Daoy (cell line): ENCODE measurements at places on chromosomes 1 and 21. TPM values are rescaled to one million over a fixed set of nuclear protein-coding genes. Genes with fewer than 3 reads are reported as not detected.

- DNase-seq, result no peak
These were observed 35.0 kb upstream of the ATP5PO start for GRCh38 chr21:33950431-33951079.

GRCh38 chr1:90000934-90001676, 6.2 kb downstream of the ZNF326 start:
- DNase-seq, result no peak

DNA sequence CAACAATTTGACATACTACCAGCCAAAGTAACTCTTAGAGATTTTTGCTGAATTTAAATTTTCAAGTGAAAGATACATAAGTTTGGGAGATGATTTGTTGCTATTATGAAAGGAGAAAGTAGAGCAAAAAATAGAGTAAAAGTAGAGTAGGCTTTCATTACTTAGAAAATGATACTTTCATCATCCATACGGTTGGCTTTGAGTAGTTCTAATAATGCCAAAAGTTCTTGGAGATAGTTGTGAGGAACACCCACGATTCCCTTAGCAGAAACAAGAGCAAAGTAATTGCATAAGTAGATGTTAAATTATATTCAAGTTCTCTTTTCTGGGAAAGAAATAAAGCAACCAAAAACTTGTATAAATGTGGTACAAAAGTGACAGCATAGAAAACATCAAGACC, 95.0 kb upstream of the VAV3 start:
- DNase-seq, result no peak

The RIPK4 gene
- total RNA-seq, result 33.6 and 39.5 TPM in 2 replicates

GRCh38 chr1:111852261-111852721, 96.6 kb downstream of the DDX20 start:
- DNase-seq, result no peak
